ENCODE measurements at places on chromosomes 16 and 17.

- no peak for DNase-seq
Measured at GRCh38 chr17:44792276-44792675, 33.5 kb downstream of the ADAM11 start.

DNA sequence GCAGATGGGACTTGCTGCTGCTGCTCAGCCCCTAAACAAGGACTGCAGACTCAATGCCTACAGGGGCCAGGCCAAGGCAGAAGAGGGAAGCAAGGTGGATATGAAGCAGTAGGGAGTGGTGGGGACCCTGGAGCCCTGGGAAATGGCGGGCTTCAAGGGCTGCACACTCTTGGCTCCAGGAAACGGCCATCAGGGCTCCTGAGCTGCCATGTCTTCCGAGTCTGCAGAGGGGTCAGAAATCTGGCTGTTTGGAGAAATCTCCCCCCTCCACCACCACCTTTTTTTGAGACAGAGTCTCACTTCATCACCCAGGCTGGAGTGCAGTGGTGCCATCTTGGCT lies 169.1 kb downstream of the KATNIP start:
- no peak for DNase-seq

- no peak for DNase-seq
Measured at GRCh38 chr17:8467527-8467926, 31.8 kb downstream of the NDEL1 start.

DNA sequence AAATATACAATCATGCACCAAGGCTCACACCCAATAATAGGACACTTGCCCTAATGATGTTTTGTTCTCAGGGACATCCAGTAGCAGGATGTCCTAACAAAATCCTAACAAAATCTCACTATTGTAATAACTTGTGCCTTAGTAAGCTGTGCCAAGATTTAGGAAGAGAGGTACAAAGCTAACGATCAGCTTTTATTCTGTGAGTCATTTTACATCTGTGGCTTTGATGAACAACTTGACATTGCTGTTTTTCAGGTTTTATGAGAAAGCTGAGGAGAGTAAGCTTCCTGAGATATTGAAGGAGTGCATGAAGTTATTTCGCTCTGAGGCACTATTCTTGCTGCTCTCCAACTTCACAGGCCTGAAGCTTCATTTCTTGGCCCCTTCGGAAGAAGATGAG lies 18.9 kb downstream of the OGFOD1 start:
- no peak for DNase-seq

DNA sequence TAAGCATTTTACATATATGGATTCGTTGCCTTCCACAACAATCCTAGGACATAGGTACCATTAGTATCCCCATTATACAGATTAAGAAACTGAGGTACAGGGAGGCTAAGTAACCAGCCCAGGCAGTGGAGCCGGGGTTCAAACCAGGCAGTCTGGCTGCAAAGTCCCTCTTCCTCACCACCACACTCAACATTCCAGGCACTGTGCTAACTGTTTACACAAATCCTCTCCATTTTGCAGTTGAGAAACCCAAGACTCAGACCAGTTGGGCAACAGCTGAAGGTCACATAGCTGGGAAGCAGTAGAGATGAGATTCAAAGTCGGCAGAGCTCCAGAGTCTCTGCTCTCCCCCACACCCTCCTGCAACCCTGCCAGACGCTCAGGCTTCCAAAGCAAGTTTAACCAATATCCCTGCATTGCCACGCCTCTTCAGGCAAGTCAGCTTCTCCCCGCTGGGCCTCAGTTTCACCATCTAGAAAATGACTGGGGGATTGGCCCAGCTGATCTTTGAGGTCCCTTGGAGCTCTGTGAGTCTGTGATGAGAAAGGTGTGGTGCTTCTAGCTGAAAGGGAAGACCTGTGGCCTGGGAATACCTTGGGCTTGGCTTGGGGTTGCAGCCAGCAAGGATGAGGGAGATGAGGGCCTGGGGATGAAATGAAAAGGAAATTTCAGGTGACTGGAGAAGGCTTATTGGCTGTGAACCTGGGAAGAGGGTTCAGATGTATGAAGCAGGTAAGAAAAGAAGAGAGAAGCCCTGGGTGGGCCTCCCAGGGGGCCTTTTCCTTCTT lies 14.0 kb downstream of the CCR7 start:
- DNase-seq: no peak

DNA sequence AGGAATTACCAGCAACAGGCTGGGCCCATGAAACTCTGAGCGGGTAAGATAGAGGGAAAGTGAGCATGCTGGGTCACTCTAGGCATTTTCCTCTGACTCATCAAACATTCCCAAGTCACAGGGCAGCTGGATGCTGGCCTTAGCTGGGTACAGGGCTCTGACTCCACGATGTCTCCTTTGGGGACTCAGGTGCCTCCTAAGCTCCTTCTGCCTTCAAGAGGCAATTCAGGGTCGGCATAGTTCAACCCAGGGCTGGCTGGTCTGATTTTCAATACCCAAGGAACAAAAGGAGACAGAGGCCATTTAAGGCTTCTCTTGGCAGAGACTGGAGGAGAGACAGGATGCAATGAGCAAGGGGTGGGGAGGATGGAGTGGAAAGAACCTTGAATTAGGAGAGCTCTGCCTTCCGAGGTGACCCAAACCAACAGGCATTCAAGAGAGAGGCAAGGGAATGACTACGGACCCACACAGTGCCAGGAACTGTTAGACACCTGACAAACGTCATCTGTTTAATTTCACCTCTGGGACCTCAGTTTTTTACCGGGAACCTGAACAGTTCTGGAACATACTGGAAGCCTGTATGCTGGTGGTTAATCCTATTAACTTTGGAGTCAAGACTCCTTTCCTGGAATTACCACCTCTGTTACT lies 910 bp downstream of the WBP2 start:
- DNase-seq: no peak

DNA sequence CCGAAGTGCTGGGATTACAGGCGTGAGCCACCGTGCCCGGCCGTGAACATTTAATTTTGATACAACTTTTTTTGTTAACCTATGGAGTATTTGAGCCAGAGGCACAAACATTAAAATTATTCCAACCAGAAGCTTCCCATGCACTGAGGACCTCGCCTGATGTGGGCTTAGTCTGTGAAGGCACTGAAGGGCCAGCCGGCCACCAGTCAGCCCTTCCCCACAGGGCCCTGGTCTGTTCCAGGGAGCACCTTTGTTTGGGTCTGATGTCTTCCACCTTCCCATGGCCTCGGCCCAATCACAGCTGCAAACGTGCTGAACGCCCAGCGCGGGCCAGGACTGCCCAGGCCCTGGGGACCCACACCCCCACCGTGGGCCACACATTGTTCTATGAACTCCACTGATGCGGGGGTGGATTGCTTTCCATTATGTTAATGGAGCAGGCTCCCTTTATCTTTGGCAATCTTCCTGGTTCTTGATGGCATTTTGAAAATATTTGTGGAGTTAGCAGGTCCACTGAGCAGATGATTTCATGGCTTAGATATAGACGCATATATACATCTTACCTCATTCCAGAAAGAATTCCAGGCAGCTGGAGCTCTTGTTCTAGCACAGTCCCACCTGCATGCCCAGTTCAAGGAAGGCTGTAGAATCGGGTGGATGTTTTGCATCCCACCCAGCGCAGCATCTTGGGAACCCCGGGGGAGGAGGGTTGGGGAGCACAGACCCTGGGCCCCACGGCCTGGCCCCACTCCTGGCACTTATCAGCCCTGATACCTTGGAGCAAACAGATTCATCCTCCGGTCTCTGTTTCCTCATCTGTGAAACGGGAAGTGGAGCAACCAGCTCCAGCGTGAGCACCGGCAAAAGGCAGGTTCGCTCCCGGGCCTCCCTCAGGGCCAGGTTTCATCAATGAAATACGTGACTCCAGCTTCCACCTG lies 14.5 kb downstream of the SPIRE2 start:
- no peak for DNase-seq

- DNase-seq: no peak
Measured at GRCh38 chr16:89160977-89161701, 10.4 kb upstream of the CDH15 start.

DNA sequence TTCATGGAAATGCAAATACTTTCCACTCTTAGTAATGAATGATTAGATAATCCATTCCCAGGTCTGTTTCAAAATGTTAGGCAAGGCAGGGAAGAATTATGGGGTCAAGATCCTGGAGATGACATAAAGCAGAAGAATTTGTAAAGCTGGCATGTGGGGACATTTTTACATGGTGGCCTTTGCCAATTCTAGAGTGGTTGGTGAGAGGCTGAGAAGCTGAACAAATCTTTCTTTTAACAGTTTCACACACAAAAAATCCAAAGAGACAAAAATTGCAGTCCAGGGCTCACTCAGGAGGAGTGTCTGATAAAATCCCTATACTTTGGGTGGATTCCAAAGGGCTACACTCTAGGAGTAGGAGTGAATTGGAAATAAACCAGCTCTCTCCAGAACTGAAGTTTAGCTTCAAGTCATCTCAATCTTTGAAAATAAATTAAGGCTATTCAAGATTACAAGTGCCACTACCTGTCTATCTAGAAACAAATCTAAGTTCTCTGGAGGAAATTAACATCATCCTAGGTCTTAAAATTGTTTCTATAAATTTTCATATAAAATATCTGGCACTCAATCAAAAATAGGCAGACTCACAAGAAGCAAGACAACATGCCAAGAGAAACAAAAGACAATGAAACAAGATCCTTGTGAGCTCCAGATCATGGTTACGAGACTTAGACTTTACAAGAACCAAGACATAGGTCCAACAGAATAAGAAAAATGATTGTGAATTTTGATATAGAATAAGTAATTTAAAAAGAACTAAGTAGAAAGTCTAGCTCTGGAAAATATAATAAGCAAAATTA lies 113.0 kb upstream of the AXIN2 start:
- no peak for DNase-seq

DNA sequence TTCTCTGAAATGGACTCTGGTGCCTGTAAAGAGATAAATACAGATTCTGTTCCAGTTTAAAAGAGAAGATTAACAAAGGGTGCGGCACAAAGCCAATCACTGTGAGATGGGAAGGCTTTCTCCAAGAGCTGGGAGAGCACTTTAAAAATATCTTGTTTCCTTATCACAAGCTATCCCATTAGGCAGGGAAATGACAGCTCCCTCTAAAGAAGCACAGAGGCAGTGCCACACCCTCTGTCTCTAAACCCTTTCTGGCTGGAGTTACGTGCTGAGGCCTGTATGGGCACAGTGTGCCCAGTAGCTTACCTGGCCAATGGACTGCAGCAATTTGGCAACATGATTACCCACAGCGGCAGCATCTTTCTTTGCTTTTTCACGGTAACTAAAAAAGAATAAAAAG lies 9.0 kb upstream of the TERB1 start:
- DNase-seq: no peak

GRCh38 chr16:49599281-49599680 lies 225.7 kb downstream of the C16orf78 start:
- DNase-seq: no peak

GRCh38 chr16:31530405-31530804 lies 2.7 kb downstream of the AHSP start:
- DNase-seq: no peak

DNA sequence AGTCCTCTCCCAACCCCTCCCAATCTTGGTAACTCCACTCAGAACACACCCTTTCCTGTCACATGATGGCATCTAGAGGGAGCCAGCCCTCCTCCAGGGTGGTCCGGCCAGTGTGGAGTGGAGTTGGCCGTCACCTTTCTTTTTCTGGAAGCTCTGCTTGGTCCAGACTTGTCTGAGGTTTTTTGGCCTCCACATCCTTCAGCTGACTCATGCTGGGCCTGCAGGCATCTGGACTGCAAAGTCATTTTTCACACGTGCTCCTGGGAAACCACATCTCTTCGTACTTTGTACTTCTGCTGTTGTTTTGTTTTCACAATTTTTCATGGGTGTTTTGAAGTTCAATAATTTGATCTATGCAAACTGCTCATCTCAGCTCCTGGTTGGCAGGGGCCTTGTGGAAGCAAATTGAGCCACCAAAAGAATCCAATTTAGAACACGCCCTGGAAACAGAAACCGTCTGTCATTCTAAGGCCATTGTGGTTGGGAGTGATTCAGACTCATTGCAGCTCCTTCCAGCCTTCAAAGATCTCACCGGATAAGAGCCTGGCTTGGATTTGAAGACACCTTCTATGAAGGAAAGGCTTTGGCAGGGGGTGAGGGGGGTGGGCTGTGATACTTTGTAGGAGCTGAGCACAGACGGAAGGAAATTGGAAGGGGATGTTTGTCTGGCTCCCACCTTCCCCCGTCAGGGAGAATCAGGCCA lies 42.4 kb upstream of the NF1 start:
- DNase-seq: peak; percentile 51
